Gastroesophageal sphincter (tissue), 4 donors: ENCODE measurements at places on chromosomes 3 and 15. TPM values are rescaled to one million over a fixed set of nuclear protein-coding genes. Genes with fewer than 3 reads are reported as not detected.

DNA sequence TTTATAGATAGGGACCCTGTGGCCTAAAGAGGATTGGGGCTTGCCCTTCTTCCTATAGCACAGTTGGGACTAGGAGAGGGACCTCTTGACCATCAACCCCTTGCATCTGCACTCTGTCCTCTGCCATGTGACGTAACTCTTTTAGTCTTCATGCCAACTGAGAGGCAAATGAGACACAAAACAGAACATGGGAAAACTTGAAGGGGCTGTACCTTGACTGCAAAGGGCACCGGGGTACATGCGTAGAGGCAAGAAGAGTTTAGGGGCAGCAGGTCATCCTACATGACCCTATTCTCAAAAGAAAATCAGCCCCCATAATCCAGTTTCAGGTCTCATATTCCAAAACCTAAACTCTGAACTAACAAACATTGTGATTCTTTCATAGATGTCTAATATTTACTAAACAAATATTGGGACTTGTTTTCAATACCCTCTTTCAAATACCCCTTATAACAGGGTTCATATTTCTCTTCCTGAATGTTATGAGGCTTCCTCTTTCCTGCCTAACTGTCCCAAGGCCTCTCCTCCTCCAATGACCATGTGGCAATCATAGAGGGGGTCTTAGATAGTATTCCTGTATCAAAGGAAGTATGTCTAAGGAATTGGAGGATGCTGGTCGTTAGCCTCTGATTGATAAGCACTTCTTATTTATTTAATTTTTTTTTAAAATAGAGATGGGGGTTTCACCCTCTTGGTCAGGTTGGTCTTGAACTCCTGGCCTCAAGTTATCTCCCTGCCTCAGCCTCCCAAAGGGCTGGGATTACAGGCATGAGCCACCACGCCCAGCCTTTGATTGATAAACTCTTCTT is 20.6 kb downstream of the ACKR2 start:
- ATAC-seq = no peak

Gene TRIM71
- not detected for total RNA-seq

Gene RHCG
- total RNA-seq = 12.3 TPM

Gene PLA2G4F
- total RNA-seq = not detected

DNA sequence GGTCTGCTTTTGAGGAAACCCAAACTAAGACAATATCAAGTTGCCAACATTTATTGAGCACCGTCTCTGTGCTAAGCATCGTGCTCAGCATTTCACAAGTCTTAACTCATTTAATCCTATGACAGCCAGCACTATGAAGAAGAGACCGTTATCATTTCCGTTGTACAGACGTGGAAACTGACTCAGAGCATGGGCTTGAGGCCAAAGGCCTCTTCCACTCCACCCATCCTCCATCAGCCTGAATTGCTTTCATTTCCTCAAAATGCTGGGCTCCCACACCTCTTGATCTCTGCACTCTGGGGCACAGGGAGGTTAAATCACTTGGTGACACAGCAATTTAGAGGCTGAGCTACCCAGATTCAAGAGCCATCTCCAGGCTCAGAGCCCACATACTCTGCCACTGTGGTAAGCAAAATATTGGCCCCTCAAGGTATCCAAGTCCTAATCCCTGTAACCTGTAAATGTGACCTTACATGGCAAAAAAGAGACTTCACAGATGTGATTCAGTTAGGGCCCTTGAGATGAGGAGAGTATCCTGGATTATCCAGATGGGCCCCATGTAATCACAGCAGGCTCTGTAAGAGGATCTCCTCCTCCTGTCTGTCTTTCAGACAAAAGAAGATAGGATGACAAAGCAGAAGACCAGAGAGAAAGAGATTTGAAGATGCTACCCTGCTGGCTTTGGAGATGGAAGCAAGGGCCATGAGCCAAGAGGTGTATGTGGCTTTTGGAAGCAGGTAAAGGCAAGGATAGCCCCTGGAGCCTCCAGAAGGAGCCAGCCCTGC is 24.3 kb upstream of the FLNB start:
- peak; percentile 89 for ATAC-seq

DNA sequence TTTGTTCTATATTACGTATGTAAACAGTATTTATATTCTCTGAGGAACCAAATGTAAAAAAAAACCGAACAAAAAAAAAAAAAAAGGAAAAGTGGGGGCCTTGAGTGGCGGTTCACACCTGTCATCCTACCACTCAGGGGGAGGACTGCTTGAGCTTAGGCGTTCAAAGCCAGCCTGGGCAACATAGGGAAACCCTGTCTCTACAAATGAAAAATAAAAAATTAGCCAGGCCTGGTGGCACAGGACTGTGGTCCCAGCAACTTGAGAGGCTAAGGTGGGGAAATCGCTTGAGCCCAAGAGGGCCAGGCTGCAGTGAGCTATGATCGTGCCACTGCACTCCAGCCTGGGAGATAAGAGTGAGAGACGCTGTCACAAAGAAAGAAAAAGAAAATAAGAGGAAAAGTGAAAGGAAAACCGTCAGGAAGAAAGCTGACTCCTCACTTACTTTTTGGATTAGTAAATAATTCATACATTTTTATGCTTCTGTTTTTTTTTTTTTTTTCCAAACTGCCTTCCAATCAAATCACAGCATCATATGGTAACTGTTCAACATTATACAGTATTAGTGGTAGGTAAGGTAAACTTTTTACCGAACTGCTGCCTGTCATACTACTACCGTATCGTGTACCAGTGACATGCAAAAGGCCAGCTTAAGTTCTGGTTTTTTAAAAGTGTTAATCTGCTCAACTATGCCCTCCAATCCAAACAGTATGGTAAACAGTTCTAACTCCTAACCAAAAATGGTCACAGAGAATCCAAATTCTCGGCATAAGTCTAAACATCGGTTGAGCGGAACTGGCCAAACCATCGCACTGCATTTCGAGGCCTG is 1.2 kb downstream of the PHC3 start:
- ATAC-seq = peak; percentile 0
